ENCODE measurements at places on chromosomes 11 and 22.

GRCh38 chr11:73265853-73266645 is 6.1 kb upstream of the P2RY6 start:
- H3K4me1 ChIP-seq: peaks cover 10% of the 10 kb centered on the region
- no peak overlapping the region for H3K27ac ChIP-seq
- peaks cover 11% of the 10 kb centered on the region for H3K27me3 ChIP-seq
- DNase-seq: no peak
- no peak overlapping the region for H3K4me3 ChIP-seq

GRCh38 chr22:23405366-23405851 is 174.7 kb downstream of the IGLL1 start:
- peaks cover 8% of the 10 kb centered on the region for H3K4me1 ChIP-seq
- DNase-seq: no peak
- no peak overlapping the region for H3K27ac ChIP-seq
- no peaks in the 10 kb centered on the region for H3K36me3 ChIP-seq
- H3K27me3 ChIP-seq: no peaks in the 10 kb centered on the region

DNA sequence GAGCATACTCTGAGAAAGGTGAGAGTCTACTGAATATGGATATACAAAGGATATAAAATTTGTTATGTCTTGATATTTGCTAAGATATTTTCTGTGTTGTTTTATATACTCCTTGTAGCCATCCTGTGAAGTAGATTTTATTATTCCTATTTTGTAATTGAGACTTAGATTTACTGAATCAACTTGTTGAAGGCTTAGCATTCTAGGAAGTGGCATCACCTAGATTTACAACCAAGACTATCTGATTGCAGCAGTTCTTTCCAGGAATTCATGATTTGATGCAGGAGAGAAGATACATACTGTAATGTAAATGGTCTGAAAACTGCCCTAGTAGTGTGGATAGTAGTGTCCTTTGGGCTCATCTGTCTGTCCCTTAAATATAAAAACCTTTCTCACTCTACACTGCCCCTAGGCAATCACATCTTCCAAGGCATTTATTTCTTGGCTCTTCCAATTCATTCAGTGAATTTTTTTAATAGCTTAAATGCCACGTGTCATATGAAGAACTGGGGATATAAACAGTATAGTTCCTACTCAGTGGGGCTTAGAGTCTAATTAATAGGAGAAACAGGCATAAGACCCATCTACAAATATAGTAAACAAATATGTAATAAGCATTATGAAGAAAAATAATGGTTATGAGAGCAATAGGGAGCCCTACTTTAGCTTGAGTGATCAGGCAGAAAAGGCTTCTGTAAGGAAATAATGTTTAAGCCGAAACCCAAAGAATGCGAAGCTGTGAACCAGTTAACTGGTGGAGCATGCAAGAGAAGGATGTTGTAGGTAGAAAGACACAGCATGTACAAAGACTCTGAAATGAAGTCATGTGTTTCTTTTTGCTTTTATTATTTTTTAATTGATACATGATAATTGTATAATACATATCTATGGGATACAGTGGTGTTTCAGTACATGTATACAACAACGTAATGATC is 13.6 kb downstream of the IPO7 start:
- H3K4me1 ChIP-seq: no peaks in the 10 kb centered on the region
- peaks cover 2% of the 10 kb centered on the region for H3K36me3 ChIP-seq
- no peak overlapping the region for H3K4me3 ChIP-seq
- no peaks in the 10 kb centered on the region for H3K27me3 ChIP-seq
- H3K27ac ChIP-seq: no peak overlapping the region

GRCh38 chr11:1467270-1467669 is 19.3 kb downstream of the MOB2 start:
- no peak overlapping the region for H3K4me3 ChIP-seq
- no peak for DNase-seq
- H3K4me1 ChIP-seq: no peaks in the 10 kb centered on the region

- no peak overlapping the region for H3K27ac ChIP-seq
- no peaks in the 10 kb centered on the region for H3K36me3 ChIP-seq
- H3K27me3 ChIP-seq: peaks cover 52% of the 10 kb centered on the region
- no peak overlapping the region for H3K4me3 ChIP-seq
- peaks cover 3% of the 10 kb centered on the region for H3K4me1 ChIP-seq
Measured at GRCh38 chr11:2539371-2540222, 94.8 kb downstream of the KCNQ1 start.

- H3K4me1 ChIP-seq: no peaks in the 10 kb centered on the region
- no peak overlapping the region for H3K27ac ChIP-seq
Measured at GRCh38 chr11:114258696-114259095, 37.5 kb upstream of the NNMT start.

DNA sequence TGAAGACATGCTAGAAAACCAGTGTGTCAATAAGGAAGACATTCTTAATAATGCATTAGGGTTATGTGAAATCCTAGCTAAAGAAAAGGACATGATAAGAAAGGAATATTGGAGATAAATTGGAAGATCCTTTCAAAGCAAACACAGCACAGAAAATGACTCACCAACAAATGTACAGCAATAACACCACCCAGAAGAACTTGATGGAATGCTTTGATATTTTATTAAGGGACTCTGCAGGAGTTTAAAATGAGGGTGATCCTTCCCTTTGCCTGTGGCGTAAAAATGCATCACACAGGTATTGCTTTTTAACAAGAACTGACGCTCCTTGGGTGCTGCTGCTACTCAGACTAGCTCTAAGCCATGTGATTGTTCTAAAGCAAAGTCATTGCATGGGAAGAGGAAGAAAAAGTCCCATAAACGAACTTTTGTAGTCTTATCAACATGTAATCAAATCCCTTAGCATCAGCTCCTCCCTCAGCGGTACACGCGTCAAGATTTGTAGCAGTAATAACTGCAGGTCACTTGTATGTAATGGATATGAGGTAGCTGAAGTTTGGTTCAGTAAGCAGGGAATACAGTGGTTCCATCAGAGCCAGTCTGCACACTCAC is 48.4 kb upstream of the EED start:
- H3K36me3 ChIP-seq: no peaks in the 10 kb centered on the region
- no peaks in the 10 kb centered on the region for H3K4me1 ChIP-seq
- no peak overlapping the region for H3K4me3 ChIP-seq
- no peaks in the 10 kb centered on the region for H3K27me3 ChIP-seq
- H3K27ac ChIP-seq: no peak overlapping the region
- DNase-seq: no peak

DNA sequence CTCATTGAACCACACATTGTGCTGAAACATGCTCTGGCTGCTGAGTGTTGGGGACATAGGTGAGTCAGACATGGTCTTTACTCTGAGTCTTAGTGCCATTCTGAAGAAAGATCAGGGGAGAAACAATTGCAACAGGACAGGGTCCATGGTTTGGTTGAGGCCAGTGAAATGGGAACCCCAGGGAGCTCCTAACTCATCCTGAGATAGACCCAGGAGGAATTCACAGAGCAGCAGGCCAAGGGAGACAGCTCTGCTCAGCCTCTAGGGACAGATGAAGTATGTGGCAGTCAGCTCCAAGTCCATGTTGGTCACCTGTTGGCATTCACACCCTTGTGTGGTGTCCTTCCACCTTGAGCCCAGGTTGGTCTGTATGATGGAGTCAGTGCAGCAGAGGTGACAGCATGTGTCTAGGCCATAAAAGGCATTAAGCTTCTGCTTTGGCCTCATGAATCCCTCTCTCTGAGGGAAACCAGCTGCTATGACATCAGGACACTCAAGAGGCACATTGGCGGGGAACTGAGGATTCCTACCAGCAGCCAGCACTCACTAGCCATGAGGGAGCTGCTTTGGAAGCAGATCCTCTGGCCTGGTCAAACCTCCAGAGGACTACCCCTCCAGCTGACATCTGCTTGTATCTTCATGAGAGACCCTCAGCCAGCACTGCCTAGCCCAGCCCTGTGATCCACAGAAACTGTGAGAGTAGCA is 50.3 kb upstream of the MYEOV start:
- no peaks in the 10 kb centered on the region for H3K36me3 ChIP-seq
- H3K4me3 ChIP-seq: no peak overlapping the region
- no peaks in the 10 kb centered on the region for H3K4me1 ChIP-seq

DNA sequence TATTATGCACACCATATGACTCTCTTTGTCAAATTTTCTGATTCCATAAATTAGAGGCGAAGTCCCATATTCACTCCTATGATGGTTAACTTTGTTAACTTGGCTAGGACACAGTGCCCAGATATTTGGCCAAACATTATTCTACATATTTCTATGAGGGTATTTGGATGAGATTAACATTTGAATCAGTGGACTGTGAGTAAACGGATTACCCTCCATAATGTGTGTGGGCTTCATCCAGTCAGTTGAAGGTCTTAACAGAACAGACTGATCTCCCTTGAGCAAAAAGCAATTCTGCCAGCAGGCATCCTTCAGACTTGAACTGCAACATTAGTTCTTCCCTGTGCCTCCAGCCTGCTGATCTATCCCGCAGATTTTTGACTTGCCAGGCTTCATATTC is 69.9 kb downstream of the FZD4 start:
- H3K27me3 ChIP-seq: no peaks in the 10 kb centered on the region
- no peak overlapping the region for H3K27ac ChIP-seq
- no peaks in the 10 kb centered on the region for H3K4me1 ChIP-seq
- no peaks in the 10 kb centered on the region for H3K36me3 ChIP-seq
- DNase-seq: no peak
- no peak overlapping the region for H3K4me3 ChIP-seq

DNA sequence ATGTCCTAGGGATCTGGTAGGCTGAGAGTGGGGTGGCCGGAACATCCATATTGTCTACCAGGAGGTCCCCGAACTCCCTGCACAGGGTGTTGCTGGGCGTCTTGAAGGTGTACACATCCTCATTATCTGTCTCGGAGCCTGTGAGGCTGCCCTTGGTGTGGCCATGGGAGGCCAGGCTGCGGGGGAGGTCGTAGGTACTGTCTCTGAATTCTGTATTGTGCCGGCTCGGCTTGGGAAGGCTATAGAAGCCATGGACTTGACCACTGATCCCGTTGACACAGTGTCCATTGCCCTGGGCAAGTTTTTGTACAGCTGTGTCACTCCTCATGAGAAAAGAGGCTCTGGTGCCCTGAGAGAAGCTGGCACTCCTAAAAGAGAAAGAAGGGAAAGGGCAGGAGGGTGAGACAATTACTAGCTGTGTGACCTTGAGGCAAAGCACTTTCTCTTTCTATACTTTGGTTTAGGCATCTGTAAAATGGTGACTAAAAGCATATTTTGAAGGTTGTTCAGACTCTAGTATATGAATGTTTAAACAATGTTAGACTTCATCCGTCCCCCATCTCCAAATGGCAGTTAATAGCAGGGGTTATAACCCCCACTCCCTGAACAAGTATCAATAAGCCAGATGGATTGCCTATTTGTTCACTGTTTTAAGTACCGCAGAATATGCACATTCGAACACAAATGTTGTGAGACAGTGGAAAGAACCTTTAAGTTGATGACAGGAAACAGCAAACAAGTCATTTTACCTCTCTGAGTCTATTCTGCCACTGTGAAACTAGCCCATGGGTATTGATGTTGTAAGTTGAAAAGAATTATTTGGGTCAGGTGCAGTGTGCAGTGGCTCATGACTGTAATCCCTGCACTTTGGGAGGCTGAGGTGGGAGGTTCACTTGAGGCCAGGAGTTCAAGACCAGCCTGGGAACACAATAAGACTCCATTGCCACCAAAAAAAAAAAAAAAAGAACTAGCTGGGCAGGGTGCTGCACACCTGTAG is 38.3 kb downstream of the USP35 start:
- H3K36me3 ChIP-seq: 0 out of 2 replicates have a peak, but pooled peaks cover 3% of the 10 kb centered on the region
- no peak overlapping the region for H3K27ac ChIP-seq
- DNase-seq: no peak
- H3K4me1 ChIP-seq: no peaks in the 10 kb centered on the region
- H3K4me3 ChIP-seq: no peak overlapping the region
- H3K27me3 ChIP-seq: no peaks in the 10 kb centered on the region

DNA sequence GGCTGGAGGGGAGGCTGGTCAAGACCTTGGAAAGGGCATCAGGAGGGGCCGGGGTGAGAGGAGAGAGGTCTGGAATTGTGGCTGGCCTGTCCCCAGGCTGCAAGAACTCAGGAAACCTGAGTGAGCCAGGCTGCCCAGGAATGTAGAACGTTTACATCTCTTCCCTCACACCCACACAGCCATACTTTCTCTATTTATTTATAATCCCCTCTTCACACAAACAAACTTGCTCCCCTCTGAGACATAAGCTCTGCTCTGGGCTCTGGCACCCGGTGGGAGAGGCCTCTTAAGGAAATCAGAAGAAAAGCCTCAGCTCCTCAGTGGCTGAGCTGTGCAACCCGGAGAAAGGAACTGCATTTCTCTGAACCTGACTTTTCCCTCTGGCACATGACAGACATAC is 5.5 kb downstream of the CHRDL2 start:
- no peaks in the 10 kb centered on the region for H3K36me3 ChIP-seq
- H3K27ac ChIP-seq: no peak overlapping the region
- no peak overlapping the region for H3K4me3 ChIP-seq
- DNase-seq: no peak
- peaks cover 27% of the 10 kb centered on the region for H3K27me3 ChIP-seq

DNA sequence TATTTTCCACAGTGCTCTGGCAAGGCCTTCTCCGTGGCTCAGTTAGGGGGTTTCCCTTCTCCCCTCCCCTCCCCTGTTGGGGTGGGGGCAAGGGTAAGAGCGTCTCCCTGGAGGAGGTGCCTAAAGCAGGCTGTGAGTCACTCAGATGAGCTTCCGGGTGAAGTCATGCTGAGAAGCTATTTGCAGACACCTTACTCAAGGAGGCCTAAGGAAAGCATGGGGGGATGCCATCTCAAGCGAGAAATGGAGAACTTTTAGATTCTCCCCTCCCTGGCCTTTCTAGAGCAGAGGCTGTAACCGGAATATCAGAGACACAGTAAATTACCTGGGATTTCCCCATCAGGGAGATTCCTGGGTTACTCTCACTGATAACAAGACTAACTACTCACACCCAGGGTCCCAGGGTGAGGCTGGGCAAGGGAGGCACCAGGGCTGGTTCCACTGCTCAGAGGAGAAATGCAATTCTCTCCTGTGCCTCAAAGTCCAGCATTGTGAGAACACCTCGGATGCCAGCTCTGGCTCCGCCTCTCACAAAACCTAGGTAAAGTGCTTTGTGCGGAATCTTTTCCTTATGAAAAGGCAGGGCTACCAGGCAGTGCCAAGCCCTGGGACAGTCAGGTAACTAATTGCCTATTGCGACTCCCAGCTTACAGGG is 123.6 kb downstream of the ABTB2 start:
- H3K4me3 ChIP-seq: no peak overlapping the region
- no peaks in the 10 kb centered on the region for H3K36me3 ChIP-seq
- H3K27me3 ChIP-seq: no peaks in the 10 kb centered on the region
- peak; percentile 67 for DNase-seq
- H3K4me1 ChIP-seq: peaks cover 27% of the 10 kb centered on the region

GRCh38 chr11:108160970-108161566 is 39.7 kb downstream of the ACAT1 start:
- H3K4me1 ChIP-seq: no peaks in the 10 kb centered on the region
- no peak overlapping the region for H3K27ac ChIP-seq
- no peak overlapping the region for H3K4me3 ChIP-seq
- H3K27me3 ChIP-seq: no peaks in the 10 kb centered on the region
- DNase-seq: no peak
- H3K36me3 ChIP-seq: peaks cover 64% of the 10 kb centered on the region

GRCh38 chr11:14445542-14446530 is 53.8 kb downstream of the COPB1 start:
- no peaks in the 10 kb centered on the region for H3K36me3 ChIP-seq
- H3K27me3 ChIP-seq: no peaks in the 10 kb centered on the region
- no peak overlapping the region for H3K27ac ChIP-seq
- no peak overlapping the region for H3K4me3 ChIP-seq
